ENCODE measurements at places on chromosomes 6 and 20.

- no peak for DNase-seq
Measured at GRCh38 chr6:22017272-22017671, 279.6 kb downstream of the PRL start.

GRCh38 chr6:12333128-12333527 is 43.0 kb downstream of the EDN1 start:
- no peak for DNase-seq

DNA sequence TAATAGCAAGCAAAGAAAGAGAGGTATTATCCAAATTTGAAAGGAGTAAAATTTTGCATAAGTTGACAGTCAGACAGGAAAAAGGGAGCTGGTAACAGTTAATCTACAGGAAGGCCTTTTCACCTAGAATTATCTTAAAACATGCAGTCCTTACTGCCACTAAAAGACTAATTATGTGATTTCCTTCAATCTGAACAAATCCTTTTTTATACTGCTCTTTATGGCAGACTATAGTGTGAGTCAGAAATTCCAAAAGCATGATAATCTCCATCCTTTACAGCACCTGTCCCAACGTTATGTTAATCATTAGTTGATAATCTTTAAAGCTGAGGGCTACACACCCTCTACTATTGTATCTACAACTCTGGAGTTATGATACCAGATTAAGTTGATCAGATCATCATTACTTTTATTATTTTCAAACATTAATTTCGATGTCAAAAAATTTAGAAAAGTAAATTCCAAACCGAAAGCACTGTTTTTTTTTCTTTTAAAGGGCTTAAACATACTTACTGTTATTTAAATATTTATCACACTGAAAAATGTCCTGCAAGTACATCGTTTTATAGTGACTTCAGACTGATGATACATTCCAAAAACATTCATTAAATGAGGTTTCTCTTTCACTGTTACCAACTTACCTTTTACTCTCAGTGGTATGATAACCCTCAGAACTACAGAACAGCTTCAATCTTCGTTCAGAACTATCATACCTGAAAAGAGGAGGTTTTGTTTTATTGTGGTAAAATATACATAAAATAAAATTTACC is 33.2 kb upstream of the AKAP7 start:
- no peak for DNase-seq

- DNase-seq, result no peak
Measured at GRCh38 chr6:84358581-84358980, 131.1 kb upstream of the CEP162 start.

- DNase-seq, result peak; percentile 36
Measured at GRCh38 chr6:87029711-87030314, 65.1 kb downstream of the CGA start.

- DNase-seq, result no peak
Measured at GRCh38 chr6:137373296-137373695, 120.9 kb downstream of the OLIG3 start.

- DNase-seq, result no peak
Measured at GRCh38 chr6:903761-904160, 210.8 kb upstream of the EXOC2 start.

GRCh38 chr6:132731086-132731485 is 17.2 kb upstream of the VNN1 start:
- no peak for DNase-seq

DNA sequence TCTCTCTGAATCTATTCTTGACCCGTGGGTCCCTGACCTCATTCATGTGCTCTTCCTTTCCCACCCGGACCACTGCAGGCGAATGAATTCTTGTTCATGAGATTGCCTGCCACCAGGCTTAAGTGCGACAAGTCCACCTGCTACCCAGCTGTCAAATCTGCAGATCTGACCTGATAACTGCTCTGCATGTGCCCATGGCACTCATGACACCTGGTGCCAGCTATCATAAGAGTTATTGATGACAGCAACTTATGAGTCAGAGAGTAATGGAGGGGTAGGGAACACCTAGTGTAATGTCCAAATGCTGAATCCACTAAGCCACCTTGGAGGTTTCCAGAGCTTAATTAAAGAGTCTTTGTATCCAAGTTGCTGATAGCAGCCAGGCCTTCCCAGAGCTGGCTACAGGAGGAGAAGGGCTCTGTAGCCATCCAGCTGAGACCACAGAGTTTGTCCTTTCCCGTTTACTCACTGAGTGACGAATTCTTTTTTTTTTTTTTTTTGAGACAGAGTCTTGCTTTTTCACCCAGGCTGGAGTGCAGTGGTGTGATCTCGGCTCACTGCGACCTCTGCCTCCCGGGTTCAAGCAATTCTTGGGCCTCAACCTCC is 17.4 kb downstream of the SHLD1 start:
- no peak for DNase-seq

- DNase-seq, result no peak
Measured at GRCh38 chr6:169024047-169024660, 229.5 kb downstream of the THBS2 start.

DNA sequence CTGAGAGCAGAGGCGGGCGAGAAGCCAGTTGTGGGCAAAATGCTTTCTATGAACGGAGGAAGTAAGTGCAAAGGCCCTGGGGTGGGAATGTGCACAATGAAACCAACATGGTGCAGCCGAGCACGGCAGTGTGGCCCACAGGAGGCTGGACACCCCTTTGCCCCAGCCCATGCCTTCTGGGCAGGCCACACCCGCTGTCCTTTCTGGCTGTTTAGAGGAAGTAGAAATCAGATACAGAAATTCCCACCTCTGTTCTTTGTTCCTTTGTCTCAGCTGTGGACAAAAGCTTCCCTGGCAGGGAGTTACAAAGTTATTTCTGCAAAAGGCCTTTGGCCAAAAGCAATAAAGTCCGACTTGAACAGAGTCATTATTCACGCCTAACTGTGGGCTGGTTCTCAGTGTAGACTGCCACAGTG is 11.9 kb downstream of the SULF2 start:
- peak; percentile 64 for DNase-seq

DNA sequence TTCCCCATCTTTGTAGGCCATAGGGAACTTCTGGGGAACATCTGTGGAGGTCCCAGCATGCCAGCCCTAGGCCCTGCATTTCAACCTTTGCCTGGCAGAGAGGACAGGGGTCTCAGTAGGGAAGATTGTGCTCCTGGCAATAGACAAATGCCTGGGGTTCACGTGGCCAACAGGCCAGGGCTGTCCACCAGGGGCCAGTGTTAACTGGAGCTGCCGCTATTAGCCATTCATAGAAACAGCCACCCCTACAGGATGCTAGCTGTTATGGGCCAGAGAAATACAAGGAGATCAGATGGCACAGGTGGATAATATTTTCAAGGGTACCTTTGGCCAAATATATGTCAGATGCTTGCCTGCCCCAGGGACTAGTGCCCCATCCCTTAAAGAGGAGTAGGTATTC is 932.9 kb downstream of the QKI start:
- DNase-seq, result no peak

DNA sequence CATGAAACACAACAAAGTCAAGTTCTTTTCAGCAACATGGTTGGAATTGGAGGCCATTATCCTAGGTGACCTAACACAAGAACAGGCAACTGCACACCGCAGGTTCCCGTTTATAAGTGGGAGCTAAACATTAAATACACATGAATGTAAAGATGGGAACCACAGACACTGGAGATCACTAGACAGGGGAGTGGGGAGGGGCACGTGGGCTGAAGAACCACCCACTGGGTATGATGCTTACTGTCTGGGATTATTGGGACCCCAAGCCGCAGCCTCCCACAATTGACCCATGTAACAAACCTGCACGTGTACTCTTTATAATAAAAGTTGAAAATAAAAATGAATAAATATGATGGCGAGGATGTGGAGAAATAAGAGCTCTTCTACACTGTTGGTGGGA is 8.6 kb upstream of the RAET1G start:
- no peak for DNase-seq

DNA sequence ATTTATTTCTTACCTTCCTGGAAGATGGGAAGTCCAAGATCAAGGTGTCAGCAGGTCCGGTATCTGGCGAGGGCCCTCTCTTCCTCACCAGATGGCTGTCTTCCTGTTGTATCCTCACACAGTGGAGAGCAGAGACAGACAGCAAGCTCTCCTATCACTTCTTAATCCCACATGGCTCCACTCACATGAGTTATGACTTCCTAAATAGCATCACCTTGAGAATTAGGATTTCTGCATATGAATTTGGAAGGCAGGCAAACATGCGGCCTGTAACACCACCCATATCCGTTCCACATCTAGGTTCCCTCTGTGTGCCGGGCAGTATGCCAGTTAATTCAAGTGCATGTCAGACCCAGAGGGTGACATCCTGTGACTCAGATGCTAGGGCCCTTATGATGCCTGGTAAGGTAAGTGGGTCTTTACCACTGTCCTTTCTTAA is 2.1 kb downstream of the RAET1E start:
- DNase-seq, result peak; percentile 51

GRCh38 chr6:102660303-102660702 is 1266.8 kb downstream of the GRIK2 start:
- no peak for DNase-seq

GRCh38 chr6:106910999-106911949 is 63.3 kb downstream of the CD24 start:
- no peak for DNase-seq

DNA sequence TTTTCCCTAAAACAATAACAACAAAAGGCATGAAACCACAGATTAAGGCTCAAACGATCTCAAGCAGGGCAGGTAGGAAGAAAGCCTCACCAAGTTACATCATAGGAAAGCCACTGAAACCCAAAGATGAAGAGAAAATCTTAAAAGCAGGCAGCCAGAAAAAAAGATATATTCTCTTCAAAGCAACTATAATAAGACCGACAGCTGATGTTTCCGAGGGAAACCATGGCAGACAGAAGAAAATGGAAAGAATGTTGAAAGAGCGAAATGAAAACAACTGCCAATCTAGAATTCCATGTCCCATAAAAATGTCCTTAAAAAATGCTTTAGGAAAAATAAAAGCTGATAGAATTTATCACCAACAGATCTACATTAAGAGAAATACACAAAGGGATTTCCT is 161.5 kb upstream of the THBS2 start:
- no peak for DNase-seq

- DNase-seq, result peak; percentile 36
Measured at GRCh38 chr20:63381781-63382431, 20.8 kb upstream of the CHRNA4 start.

- DNase-seq, result peak; percentile 88
Measured at GRCh38 chr20:46406986-46407670, 713 bp upstream of the ELMO2 start.

DNA sequence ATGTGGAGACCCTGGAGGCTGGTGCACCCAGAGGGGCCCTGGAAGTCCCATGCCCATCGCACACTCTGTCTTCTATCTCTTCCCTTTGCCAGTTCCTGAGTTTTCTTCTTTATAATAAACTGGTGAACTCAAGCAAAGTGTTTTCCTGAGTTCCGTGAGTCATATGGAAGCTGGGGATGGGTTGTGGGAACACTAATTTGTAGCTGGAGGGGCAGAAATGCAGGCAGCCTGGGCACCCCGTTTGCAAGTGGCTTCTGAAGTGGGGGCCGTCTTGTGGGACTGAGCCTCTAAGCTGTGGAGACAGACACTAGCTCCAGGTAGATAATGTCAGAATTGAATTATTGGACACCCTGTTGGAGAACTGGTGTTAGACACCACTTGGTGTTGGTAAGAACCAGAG is 3.2 kb upstream of the PPP1R3G start:
- no peak for DNase-seq

DNA sequence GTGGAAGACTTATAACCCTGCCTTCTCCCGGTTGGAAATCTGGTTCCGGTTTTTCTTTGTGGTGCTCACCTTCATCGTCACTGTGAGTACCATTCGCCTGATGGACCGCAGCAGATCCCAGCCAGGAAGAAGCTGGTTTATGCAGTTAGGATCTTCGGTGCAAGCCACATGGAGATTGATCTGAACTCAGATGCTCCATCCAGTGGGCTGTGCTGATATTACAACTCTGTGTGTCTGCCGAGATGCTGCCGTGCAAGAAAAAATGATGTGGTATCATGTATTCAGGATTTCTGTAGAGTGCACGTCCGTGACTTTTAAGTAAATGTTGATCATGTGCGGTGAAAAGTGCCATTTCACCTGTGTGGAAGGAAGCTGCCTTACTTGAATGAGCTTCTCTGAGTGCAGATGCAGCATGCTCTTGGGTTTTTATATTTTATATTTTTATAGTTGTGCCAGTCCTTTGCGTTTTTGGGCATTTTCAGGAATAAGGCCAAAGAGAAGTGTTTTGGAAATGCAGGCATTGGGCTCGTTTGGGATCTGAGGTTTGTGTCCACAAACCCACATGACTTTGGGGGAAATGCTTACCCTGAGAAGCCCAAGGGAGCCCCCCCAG is 39.2 kb downstream of the DYNLT1 start:
- peak; percentile 74 for DNase-seq

DNA sequence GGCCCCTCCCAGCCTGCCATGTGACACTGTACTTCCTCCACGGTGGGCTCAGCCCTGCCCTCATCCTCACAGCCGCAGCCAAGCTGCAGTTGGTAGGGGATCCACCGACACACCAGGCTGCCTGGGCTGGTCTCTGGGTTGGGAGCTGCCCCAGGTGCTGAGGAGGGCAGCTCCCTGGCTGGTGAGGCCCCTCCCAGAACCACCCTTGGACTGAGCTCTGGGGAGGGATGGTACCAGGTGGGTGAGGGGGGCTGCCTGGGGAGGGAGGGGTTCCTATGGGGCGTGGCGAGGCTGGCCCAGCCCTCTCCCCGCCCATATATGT is 185 bp upstream of the TNFRSF6B start:
- peak; percentile 33 for DNase-seq

- DNase-seq, result peak; percentile 82
Measured at GRCh38 chr6:6085928-6086668, 79.4 kb upstream of the NRN1 start.

- no peak for DNase-seq
Measured at GRCh38 chr20:37571033-37571432, 43.4 kb upstream of the BLCAP start.

DNA sequence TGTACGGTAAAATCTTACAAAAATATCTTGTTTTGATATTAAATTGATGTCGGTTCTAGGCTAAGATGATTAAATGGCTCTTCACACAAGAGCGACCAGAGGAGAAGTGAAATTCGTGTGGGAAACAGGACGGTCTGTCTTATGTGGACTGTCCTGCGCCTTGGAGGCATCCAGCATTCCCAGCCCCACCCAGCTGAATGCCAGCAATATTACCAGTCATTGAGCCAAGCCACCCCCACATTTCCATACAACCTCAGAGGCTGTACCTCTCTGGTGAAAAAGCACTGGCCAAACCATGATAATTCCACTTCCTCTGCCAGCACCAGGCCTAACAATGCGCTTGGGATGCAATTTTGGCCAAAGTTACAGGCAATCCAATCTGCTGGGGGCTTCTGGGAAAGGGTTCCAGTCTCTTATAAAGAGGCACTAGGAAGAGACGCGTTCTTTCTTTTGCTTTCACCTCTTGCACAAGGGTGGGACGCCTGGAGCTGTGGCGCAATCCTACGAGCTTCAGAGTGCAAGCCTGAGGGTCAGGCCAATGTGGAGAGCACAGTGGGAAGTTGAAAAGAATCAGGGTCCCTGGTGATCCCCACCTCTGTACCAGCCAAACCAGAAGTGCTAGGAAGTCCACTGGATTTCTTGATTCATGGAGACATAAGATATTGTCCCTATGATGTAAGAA is 213.1 kb downstream of the PREX1 start:
- no peak for DNase-seq

DNA sequence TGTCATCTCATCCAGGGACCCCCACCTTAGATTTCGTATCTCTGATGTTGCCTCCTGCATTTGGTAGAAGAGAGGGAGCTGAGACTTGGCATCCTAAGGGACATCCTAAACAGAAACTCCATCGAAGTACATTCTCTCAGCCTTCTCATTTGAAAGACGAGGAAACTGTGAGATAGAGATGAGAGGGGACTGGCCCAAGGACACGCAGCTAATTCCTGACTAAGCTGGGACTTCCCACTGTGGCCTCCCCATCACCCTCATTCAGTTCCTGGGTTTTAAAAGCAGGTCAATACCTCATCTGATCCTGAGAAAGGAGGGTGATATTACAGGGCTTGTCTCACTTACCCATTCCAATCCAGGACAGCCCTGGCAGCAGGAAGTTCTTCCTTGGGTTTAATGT is 855 bp upstream of the WFDC5 start:
- peak; percentile 43 for DNase-seq

Data from suppressor macrophage treated with lipopolysaccharide for 1 hour (primary cell).